Parietal lobe (tissue), 2 donors: ENCODE measurements at places on chromosomes 7 and 10. TPM values are rescaled to one million over a fixed set of nuclear protein-coding genes. Genes with fewer than 3 reads are reported as not detected.

Gene NCF1
- not detected for total RNA-seq

Gene NUTM2A
- 3.1 TPM for total RNA-seq

Gene NUTM2E
- 0.31 TPM for total RNA-seq

Gene OR6V1
- not detected for total RNA-seq

Gene OR13A1
- total RNA-seq, result 0.63 TPM

Gene FAM221A
- total RNA-seq, result 16.9 TPM
